ENCODE measurements at places on chromosomes 13 and 19. TPM values are rescaled to one million over a fixed set of nuclear protein-coding genes. Genes with fewer than 3 reads are reported as not detected.

DNA sequence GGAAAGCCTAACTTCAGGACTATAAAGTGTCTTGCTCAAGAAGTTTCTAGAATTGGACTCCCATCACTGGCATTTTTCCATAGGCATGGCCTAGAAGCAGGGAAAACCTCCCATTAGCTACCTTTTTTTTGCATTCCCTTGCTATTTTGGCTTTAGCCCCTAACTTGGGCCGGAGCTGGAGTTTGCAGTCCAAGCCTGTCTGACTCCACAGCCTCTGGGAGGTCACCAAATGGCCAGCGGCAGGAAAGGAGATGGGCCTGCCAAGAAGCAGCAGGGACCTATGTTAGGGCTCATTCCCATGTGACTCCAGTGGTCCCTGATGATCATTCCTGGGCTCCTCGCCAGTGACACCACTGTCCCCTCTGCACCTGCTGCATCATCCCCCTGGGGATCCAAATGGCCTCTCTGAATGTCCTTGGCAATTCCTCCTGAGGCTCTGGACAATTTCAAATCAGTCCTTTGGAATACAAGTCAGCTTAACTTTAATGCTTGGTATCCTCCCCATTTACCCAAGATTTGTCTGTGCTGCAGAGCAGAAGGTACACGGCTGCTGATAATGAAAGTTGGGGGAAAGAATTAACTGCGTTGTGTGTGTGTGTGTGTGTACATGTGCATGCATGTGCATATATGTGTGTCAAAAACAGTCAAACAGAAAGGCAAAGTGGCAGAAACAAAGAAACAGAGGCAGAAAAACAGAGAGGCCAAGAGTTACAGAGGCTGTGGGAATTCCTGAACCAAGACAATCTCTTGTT is 69.8 kb upstream of the SERP2 start:
- no peak overlapping the region for H3K27ac ChIP-seq
- peaks cover 14% of the 10 kb centered on the region for H3K4me1 ChIP-seq
- DNase-seq, result no peak
- H3K36me3 ChIP-seq, result no peaks in the 10 kb centered on the region
- no peaks in the 10 kb centered on the region for H3K27me3 ChIP-seq

DNA sequence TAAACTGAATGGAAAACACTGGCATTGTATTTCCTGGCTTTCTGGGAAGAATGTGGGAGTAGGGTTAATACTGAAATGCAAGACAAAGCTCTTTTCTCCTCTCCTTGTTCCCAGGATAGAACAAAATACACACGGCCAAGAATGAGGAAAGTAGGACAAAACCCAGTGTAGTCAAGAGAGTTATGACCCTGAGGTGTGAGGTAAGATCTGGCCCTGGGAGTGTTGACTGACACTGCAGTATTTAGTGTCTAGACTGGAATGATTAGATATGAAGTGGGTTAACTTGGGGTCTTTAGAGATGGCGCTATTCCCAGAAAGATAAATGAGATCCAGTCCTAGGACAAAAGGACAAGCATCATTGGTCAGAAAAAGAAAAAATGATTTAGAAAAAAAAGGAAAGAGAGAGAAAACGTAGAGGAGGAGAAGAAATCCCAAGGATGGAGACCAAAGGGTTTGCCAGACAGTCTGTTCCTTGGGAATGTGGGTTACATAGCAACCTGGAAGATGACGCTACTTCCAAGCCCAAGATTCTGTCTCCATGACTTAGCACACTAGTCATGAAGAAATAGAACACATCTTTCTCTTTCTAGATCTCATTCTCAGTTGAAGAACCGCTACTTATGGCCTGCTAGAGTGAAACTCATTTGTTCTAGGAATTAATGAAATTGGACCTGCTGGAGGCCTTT is 543.6 kb upstream of the GPC6 start:
- H3K36me3 ChIP-seq, result no peaks in the 10 kb centered on the region
- H3K27me3 ChIP-seq, result no peaks in the 10 kb centered on the region
- no peaks in the 10 kb centered on the region for H3K4me1 ChIP-seq
- no peak overlapping the region for H3K27ac ChIP-seq
- DNase-seq, result no peak

DNA sequence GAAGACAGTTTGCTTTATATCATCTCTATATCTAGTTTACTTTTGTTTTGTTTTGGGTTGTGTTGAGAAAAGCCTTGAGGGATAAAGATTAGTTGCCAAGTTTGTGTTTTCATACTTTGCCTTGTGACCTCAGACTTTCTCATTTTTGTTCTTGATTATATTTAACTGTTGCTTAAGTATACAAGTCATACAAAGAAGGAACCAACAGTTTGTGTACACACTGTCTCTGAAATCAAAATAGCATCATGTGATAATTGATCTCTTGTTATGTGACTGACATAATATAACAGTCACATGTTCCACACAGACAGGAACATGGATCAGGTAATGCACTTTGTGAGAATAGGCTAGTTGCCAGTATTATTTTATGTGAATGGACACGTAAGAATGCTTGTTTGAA is 70.8 kb downstream of the SHISA2 start:
- H3K36me3 ChIP-seq, result no peaks in the 10 kb centered on the region
- peaks cover 12% of the 10 kb centered on the region for H3K4me1 ChIP-seq
- DNase-seq, result no peak

GRCh38 chr13:40589285-40590109 is 76.9 kb downstream of the FOXO1 start:
- DNase-seq, result peak; percentile 49

- H3K27ac ChIP-seq, result no peak overlapping the region
- H3K27me3 ChIP-seq, result no peaks in the 10 kb centered on the region
- H3K36me3 ChIP-seq, result no peaks in the 10 kb centered on the region
- DNase-seq, result no peak
- no peak overlapping the region for H3K4me3 ChIP-seq
Observed at GRCh38 chr13:46213242-46213641, 1.5 kb downstream of the LRRC63 start.

GRCh38 chr13:66461021-66461420 is 769.1 kb downstream of the PCDH9 start:
- no peak overlapping the region for H3K4me3 ChIP-seq
- no peaks in the 10 kb centered on the region for H3K4me1 ChIP-seq
- no peaks in the 10 kb centered on the region for H3K27me3 ChIP-seq

SGCG gene
- 0.88 TPM for total RNA-seq

CERS1 gene
- 11.4 TPM for total RNA-seq

ZNF541 gene
- total RNA-seq, result not detected
